ENCODE measurements at places on chromosomes 1 and 21. TPM values are rescaled to one million over a fixed set of nuclear protein-coding genes. Genes with fewer than 3 reads are reported as not detected.

DNA sequence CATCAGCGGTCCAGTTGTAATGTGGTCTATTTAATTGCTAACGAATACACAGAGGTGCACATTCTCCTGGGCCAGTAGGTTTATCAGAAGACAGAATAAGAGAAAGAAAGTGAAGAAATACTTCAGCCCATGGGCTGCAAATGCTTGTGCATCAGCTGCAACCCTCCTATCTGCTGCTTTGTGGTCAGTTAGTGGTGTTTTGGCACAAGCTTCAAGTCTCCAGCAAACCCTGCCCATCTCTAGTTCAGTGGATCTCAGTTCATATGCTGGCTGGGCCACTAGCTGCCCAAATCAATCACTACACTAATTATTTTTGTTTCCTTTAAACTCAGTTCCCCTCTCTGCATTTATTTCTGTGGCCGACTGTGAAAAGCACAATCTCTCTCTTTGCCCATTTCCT, 124.2 kb downstream of the KCNJ6 start:
- DNase-seq, result no peak

- DNase-seq, result no peak
These were observed 345.5 kb downstream of the NTNG1 start for GRCh38 chr1:107486349-107486748.

DNA sequence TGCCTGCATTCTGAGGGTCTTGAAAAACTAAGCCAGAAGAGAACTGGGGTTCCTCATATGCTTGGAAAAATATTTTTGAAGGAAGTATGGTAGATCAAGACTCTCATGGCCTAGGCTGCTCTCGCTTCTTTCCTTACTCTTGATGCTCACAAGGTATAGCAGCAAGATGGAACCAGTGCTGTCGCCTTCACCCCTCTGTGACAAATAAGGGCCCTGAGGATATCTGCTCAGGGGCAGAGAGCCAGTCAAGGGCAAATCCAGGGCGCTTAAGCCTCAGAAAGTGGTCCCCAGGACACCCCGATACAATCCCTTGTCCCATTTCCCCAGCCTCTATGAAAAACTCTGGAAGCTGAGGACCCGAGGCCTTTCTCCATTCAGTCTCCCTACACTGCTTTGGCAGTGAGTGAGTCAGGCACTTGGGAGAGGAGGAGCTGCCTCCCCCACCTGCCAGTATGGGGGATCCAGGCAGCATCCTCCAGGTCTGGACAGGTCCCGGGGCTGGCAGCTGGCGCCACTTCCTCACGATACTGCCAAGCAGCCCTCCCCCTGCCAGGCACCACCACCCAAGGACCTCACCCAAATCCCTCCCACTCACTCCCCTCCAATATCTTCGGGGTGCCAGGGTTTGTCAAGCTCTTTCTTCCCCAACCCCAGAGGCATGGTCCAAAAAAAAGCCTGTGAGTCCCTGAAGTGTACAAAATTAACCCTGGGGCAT, 1.3 kb downstream of the IGSF9 start:
- DNase-seq, result no peak

DNA sequence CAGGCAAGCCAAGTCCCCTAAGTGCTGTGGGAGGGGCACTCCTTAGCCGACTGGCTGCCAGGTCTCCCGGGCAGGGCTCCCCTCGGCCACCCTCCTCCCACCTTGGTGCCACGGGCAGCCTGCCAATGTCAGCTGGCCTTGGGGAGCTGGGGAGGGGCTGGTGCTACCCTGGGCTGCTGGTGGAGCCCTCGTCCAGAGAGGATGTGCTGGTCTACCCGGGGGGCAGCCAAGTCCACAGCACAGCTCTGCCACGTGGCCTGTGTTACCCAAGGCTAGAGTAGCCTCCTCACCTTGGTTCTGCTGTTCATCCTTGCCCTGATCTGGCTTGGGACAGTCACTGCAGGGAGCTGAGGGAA, 42.9 kb downstream of the CRYAA start:
- DNase-seq, result no peak

DNA sequence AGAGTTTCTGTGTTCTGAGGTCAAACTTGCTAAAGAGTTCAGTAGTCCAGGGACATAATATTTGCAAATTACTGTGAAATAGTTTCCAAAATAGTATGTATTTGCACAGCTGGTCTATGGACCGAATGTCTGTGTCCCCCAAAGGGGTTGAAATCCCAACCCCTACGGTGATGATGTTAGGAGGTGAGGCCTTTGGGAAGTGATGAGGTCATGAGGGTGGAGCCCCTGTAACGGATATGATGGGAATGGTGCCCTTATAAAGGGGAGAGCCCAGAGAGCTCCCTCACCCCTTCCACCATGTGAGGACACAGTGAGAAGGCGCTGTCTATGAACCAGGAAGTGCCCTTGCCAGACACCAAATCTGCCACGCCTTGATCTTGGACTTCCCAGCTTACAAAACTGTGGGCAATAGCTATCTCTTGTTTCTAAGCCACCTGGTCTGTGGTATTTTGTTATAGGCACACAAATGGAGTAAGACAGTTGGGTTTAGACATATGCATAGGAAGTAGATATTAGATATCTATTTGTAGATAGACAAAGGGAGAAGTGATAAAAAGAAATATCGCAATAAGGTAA, 21.7 kb downstream of the RNF187 start:
- DNase-seq, result no peak

- DNase-seq, result no peak
These were observed 5.9 kb downstream of the URB2 start for GRCh38 chr1:229631966-229632365.

DNA sequence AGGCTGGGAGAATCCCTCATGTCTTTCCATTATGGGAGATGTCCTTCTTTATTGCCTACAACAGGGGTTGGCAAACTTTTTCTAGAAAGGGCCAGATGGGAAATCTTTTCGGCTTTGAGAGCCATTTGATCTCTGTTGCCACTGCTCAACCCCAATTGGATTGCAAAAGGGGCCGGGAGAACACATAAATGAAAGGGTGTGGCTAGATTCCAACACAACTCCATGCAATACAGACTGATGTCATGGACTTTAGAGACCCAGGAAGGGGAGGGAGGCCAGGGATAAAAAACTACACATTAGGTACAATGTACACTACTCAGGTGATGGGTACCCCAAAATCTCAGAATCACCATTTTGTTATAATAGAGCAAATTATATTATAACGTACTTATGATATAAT, 97.6 kb upstream of the SIM2 start:
- no peak for DNase-seq

DNA sequence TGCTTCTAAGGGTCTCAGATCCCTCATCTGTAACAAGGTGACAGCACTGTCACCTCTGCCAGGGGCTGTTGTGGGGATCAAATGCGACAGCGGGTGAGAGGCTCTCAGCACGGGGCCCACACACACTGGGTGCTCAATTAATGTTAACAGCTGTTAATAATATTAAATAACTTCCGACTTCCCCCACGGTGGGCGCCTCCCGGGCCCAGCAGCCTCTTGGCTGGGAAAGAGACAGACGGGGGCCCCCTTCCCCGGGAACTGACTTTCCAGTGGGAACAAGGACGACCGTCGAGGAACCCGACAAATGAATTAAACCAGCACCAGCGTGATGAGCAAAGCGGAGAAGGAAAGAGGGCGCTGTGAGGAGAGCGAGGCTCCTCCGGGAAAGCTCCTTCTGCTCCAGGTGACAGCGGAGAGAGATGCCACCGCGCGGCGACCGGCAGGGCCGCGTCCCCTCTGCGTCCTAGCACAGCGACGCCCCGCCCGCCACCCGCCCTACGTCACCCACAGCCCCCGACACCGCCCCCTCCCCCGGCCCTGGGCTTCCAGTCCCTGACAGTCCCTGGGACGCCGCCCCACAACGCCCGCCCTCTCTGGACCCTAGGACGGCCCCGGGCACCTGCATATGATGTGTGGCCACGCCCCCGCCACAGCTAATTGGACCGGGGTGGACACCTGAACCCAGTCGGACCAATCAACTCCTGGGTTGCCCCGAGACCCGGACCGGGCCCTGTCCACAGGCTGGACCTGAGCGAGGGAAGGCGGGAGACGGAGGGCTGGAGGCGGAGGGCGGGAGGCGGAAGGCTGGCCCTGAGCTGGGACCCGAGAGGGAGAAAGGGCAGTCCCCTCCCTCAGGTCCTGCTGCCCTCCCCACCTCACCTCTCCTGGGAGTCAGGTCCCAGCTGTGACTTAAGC, 38.2 kb downstream of the MATN1 start:
- DNase-seq, result peak; percentile 8

GRCh38 chr1:223547316-223548114, 118.0 kb downstream of the CAPN8 start:
- DNase-seq, result no peak

- DNase-seq, result no peak
These were observed 229.2 kb downstream of the RHOU start for GRCh38 chr1:228964178-228965089.

DNA sequence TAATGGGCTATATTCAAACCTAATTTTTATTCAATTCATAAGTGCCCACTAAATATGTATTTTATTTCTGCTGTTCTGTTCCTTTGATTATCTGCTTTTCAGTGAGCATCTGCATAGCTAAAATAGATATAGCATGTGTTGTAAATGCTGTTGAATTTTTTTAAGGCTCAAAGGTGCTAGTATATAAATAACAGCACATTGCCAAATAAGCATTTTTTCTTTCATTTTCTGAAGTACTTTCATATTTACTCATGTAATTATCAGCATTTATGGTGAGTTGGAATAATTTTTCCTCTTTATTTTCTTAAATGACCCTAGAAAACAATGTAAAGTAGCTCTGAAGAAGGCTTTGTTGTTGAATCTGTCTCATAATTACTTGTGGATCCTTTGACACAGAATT, 69.6 kb upstream of the B3GALT2 start:
- DNase-seq, result no peak

GRCh38 chr1:182890927-182891610, 51.9 kb downstream of the DHX9 start:
- no peak for DNase-seq

- DNase-seq, result no peak
These were observed 6.3 kb upstream of the ERVH48-1 start for GRCh38 chr21:42931560-42932235.

DNA sequence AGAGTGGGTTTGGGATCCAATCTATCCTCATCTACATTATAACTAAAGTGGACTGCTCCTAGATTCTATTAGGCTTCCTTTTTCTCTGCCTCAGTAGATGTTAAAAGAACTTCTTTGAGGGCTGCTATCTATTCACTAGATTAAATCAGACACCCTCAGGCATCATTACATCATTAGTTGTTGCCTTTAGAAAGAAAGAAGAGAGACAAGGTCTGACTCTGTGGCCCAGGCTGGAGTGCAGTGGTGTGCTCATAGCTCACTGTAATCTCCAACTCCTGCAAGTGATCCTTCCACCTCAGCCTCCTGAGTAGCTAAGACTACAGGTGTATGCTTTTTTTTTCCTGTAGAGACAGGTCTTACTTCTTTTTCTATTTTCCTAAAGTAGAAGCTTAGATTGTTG, 71.1 kb upstream of the EXO1 start:
- no peak for DNase-seq

- no peak for DNase-seq
These were observed 31.1 kb downstream of the HUNK start for GRCh38 chr21:31903896-31904295.

- DNase-seq, result no peak
These were observed 523.4 kb downstream of the PTBP2 start for GRCh38 chr1:97245026-97245425.

DNA sequence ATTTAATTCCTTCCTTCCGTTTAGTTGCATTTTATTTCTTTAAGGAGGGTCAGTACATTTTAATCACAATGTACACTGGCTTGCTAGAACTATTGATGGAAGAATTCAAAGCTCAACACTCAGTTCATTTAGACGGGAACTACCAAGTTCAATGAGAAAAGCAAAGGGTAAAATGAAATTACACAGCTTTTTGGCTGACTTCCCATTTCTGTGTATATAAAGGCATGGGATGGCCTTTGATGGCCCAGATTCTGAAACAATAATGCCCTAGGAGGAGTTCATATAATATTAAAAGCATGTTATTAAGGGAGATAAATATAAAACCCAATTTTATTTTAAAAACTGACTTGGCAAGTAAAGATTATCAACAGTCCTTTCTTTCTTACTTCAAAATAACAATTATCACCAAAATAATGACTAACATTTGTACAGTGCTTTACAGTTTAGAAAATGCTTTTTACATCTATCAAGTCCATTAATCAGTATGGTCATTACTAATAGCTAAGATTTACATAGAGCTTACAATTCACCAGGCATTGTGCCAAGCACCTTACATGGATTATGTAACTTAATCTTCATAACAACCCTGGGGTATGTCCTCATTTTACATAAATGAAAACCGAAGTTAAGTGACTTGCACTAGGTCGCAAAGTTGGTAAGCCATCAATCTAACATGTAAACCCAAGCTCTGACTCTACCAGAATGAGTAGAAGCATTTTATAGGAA, 402.4 kb downstream of the OMA1 start:
- DNase-seq, result no peak

DNA sequence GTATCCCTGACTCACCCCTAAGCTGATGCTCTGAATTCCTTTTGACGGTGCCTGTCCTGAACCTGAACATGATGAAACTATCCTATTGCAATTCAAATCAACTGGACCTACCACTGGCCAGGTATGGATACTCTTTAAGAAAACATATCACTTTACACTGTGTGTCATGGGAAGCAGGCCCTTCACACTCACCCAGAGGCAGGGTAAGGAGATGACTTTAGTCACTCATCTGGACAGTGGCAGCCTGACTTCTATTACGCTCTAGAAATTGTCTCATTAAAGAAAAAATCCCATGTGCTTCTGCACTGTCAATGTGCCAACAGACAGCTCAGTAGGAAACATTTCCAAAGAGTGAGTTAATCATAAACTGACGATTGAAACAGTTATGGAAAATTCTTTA, 94.3 kb downstream of the VAV3 start:
- DNase-seq, result no peak

GRCh38 chr1:110879758-110880606, 7.0 kb downstream of the CD53 start:
- peak; percentile 57 for DNase-seq

GRCh38 chr21:41108668-41109585, 59.0 kb upstream of the BACE2 start:
- no peak for DNase-seq

- DNase-seq, result no peak
These were observed 224.6 kb downstream of the FAF1 start for GRCh38 chr1:50735443-50735842.

Gene FNDC10
- 3.0 TPM for total RNA-seq

Gene NTRK1
- 2.4 TPM for total RNA-seq

Gene SIK1
- total RNA-seq, result 19.6 TPM

Gene PERM1
- not detected for total RNA-seq

Gene S100A9
- total RNA-seq, result not detected

Gene DIO1
- not detected for total RNA-seq

Gene TCEA3
- total RNA-seq, result 2.6 TPM

Gene CLCA2
- not detected for total RNA-seq

Gene NBPF4
- total RNA-seq, result not detected

Gene HMCN1
- total RNA-seq, result 0.03 TPM

Gene KRTAP12-3
- total RNA-seq, result not detected

Gene ABCG1
- total RNA-seq, result 1.8 TPM
